Esophagus squamous epithelium (tissue), 5 donors: ENCODE measurements at places on chromosomes 6 and 20.

- DNase-seq = no peak
Measured at GRCh38 chr6:148577687-148578488, 168.9 kb upstream of the UST start.

DNA sequence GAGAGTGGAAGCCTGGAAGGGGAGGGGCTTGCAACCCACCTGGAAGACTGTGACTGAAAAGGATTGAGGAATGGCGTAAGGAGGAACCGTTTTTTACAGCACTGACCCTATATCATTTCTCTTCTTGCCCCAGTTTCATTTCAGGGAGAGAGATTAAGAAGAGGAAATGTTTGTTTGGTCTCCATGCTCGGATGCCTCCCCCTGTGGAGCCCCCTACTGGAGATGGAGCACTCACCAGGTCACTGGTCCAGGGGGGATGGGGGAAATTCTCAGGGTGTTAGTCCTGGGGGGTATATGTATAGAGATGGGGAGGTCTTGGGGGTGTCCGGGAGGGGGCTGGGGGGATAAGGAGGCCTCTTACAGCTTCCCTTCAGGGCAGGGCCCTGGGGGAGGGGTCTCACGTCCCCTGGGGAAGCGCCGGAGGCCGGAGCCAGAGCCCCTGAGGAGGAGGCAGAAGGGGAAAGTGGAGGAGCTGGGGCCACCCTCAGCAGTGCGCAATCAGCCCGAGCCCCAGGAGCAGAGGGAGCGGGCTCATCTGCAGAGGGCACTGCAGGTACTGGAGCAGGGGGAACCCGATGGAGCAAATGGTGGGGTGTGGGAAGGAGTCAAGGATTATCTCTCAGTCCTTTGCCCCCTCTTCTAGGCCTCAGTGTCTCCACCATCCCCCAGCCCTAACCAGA, 3.2 kb downstream of the CUTA start:
- no peak for DNase-seq

DNA sequence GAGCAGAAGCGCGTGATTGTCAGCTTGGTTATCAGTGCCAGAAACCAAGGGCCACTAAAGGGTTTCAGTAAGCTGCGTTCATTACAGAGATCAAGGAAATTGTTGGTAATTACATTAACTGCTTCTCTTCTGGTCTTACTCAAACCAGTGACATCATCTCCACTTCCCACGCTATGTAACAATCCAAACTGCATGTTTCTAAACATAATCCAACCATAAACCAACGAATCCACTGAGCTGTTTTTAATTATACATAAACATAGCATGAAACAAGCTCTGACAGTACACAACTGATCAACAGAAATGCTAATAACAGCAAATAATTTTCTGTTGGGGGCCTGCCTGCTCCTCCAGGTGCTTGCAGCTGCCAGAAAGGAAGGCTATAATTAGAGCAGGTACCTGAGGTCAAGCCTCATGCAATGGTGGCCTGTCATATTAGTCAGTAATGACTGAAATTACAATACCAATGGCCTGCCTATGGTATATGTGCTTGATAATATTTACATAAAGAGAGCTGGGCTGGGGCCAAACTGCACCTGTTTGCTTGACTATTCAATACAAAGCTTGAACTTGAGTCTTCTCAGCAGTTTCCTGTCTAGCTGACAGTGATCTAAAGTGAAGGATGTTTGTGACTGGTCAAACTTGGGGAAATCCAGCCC, 40.1 kb downstream of the ILRUN start:
- no peak for DNase-seq

DNA sequence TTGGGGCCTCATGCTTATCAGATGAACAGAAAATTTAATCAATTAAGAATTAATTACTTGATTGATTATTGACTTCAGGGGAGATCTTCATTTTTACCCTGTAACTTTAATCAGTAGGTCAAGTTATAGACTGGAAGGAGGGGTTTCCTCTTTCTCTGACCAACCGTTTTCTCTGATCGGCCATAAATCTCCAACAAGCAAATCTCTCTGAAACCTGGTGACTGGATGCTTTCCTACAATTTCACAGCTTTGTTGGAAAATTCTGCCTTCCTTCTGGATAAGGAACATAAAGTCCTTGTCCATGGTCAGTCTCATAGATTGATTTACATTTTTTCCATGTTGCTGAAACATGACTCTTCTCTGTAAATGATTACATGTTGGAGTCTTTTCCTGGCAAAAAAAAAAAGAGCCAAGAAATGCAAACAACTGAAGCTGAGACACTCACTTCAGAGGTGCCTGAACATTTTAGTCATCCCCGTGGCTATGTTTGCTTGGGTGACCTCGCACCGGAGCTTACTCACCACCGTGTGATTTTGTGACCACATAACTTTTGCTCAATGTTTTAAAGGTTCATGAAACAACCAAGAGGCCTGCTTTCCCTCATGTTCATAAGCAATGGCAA, 31.0 kb downstream of the IRF4 start:
- no peak for DNase-seq

GRCh38 chr6:122059918-122060317, 339.5 kb upstream of the HSF2 start:
- DNase-seq = no peak

- no peak for DNase-seq
Measured at GRCh38 chr6:2099870-2100269, 145.5 kb downstream of the GMDS start.

GRCh38 chr6:37607944-37608343, 89.7 kb downstream of the MDGA1 start:
- DNase-seq = no peak

GRCh38 chr20:31933698-31934097, 18.1 kb downstream of the PDRG1 start:
- DNase-seq = no peak

DNA sequence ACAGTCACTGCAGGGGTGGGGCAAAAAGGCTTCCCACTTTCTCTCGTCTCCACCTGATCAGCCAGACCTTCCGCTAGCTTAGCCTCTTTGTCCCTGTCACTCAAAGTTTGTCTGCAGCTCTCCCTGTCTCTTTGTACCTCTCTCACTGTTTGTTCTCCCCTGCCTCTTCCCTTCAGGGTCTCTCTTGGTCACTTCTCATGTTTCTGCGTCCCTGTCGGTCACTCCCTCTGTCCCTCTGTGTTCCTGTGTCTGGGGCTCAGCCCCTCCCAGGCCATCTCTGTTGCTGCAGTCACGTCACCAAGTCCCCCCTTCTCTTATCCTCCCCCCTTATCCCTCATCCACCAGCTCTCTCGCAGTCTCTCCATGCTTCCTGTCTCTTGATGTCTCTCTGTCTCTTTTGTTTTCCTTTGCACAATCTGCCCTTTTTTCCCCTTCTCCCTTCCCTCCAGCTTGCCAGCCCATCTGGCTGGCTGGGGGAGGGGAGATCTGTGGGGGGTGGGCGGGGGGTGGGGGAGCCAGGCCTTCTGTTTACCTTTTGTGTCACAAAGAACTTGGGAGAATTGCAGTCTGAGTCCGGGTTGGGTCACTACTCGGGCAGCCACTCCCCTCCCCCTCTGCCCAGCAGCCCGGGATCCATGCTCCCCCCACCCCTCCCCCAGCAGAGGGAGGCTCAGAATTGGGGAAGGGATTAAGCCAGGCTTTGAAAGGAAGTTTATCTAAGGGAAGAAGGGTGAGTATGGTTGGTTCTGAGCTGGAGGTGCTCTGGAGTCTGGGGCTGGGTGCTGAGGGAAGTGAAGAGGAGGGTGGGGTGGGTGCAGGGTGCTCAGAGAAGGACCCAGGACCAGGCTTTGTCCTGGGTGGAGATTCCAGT, 32.3 kb downstream of the FOXP4 start:
- no peak for DNase-seq

DNA sequence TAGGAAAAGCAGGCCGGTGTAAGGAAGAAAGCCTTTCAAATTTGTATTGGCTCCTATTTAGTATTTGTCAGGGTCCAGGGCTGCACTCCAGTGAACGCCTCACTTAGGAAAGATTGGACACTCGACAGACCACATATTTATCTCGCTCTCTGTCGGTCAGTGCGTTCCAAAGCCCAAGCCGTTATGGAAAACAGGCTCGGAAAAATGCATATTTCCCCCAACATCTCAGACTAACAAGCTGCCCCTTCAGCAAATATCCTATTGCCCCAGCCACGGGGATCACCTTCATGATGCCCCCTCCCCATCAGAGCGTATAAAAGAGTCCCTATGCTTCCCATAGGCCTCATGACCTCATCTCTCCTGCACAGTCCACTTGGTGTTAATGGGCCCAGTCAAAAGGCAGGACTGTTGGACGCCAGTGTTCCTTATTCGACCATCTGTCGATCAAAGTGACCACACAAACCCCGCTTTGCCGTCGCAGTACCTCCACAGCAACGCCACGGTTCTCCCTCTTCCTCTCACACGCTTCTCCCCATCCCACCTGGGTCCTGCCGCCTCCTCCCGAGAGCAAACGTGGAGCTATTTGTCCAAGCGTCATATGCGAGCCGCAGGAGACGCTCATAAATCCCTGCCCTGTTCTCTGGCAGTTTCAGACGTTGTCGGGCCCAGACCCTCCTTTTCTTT, 63.3 kb downstream of the NPEPL1 start:
- DNase-seq = no peak

DNA sequence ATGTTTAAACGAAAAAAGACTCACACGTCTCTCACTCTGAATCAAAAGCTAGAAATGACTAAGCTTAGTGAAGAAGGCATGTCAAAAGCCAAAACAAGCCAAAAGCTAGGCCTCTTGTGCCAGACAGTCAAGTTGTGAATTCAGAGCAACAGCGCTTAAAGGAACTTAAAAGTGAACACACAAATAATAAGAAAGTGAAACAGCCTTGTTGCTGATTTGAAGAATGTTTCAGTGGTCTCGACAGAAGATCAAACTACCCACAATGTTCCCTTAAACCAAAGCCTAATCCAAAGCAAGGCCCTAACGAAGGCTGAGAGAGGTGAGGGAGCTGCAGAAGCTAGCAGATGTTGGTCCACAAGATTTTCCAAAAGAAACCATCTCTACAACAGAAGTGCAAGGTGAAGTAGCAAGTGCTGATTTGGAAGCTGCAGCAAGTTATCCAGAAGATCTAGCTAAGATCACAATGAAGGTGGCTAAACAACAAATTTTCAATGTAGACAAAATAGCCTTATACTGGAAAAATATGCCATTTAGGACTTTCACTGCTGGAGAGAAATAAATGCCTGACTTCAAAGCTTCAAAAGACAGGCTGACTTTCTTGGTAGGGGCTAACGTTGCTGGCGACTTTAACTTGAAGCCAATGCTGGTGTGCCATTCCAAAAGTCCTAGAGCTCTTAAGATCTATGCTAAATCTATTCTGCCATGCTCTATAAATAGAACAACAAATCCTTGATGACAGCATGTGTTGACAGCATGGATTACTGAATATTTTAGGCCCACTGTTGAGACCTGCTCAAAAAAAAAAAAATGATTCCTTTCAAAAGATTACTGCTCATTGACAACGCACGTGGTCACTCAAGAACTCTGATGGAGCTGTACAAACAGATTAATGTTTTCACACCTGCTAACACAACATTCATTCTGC, 40.3 kb downstream of the SEC63 start:
- no peak for DNase-seq

- no peak for DNase-seq
Measured at GRCh38 chr6:1758076-1758679, 148.5 kb downstream of the FOXC1 start.

DNA sequence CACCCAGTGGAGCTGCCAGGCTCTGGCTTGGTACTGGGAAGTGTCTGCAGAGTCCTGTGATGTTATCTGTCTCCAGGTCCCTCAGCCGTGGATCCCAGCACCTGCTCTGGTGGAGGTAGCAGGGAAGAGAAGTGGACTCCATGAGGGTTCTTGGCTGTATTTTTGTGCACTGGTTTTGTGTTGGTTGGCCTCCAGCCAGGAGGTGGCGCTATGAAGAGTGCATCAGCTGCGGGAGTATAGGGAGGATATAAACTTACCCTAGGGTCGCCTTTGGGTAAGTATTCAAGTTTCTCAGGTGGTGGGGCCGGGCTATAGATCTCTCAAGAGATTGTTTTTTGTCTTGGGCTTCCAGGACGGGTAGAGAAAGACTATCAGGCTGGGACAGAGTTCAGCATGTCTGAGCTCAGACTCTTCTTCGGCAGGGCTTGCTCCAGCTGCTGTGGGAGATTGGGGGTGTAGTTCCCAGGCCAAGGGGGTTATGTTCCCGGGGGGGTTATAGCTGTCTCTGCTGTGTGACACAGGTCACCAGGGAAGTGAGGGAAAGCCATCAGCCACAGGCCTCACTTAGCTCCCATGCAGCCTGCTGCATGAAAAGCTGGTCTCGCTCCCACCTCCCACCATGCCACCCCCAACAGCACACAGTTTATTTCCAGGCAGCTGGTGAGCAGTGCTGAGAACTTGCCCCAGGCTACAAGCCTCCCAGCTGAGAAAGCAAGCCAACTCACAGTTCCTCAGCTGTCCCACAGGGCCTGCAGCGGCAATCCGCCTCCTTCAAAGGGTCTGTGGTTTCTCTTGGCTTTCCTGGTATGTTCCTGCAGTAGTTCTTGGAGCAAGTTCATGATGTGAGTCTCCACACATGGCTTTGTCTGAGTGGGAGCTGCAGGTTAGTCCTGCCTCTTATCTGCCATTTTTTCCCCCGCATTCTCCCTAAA, 115.7 kb downstream of the AIG1 start:
- no peak for DNase-seq

GRCh38 chr6:165676435-165677068, 13.5 kb upstream of the PDE10A start:
- no peak for DNase-seq

DNA sequence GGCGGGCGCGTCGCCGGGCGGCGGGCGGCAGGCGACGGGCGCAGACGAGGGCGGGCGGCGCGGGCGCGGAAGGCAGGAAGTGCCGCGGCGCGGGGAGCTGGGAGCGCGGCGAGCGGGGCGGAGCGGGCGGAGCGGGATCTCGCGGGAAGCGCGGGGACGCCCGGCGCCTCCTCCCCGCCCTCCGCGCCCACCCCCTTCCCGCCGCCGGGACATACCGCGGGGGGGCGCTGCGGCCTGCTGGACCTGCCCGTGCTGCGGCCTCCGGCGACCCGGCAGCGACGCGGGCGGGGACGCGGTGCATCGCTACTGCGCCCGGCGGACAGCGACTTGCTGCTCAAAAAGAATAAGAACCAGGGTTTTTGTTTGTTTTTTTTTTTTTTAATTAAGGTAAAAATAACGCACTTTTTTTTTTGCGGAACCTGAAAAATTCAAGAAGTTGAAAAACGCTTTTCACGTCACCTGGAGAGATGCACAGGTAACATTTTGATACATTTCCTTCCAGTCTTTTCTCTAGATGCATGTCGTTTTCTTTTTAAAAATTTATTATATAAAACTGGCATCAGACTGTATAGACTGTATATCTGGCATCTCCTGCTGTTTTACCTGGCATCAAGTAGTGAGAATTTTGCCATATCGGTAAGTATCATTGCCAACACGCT, at the start of gene CENPB:
Gene CENPB (minus strand): TSS at position 76 of the 659 bp plus-strand sequence. CDS start 257 bp downstream, outside the sequence.
- DNase-seq = peak; percentile 45

GRCh38 chr6:150894935-150895552, 29.5 kb downstream of the MTHFD1L start:
- DNase-seq = no peak

DNA sequence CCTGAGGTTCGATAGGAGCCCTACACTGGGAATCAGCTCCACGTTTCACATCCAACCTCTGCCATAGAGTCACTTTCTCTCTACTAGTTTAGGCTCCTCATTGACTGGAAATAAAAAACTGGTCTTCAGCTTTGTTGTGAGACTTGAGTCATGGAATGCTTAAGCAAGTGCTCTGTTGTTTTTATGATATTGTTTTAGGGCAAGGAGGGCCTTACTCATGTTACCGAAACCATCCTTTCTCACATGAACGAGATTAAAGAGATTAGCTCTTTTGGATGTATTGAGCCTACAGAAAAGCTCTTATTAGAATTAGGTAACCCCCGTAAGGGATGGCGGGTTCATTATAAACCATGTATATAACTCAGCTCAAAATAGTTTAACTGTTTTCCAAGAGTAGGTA, 6.9 kb upstream of the MOCS1 start:
- no peak for DNase-seq

- no peak for DNase-seq
Measured at GRCh38 chr6:157621406-157621805, 201.6 kb upstream of the SNX9 start.

GRCh38 chr6:122657601-122658000, 47.4 kb downstream of the PKIB start:
- no peak for DNase-seq
